Muscle of arm (tissue), 14 donors: ENCODE measurements at places on chromosomes 3 and 15.

DNA sequence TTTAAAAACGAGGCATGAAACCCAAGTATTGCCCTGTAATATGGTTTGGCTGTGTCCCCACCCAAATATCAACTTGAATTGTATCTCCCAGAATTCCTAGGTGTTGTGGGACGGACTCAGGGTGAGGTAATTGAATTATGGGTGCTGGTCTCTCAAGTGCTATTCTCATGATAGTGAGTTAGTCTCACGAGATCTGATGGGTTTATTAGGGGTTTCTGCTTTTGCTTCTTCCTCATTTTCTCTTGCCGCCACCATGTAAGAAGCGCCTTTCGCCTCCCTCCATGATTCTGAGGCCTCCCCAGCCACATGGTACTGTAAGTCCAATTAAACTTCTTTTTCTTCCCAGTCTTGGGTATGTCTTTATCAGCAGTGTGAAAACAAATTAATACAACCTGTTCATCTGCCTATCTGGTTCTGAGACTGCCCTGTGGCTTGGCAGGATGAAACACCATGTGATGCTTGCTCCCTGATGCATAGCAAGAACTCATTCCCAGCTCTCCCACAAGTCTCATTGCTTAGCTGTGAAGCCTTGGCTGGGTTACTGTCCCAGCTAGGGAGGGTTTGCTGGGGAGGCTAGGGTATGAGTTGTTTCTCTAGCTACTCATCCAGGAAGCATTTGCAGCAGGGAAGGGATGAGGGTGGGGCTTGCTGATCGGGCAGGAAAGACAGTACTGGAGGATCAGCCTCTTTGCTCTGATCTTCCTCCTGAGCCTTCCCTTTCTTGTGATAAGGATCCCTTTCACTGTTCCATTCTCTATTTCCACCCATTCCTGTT, 3.7 kb upstream of the SQOR start:
- DNase-seq: no peak

DNA sequence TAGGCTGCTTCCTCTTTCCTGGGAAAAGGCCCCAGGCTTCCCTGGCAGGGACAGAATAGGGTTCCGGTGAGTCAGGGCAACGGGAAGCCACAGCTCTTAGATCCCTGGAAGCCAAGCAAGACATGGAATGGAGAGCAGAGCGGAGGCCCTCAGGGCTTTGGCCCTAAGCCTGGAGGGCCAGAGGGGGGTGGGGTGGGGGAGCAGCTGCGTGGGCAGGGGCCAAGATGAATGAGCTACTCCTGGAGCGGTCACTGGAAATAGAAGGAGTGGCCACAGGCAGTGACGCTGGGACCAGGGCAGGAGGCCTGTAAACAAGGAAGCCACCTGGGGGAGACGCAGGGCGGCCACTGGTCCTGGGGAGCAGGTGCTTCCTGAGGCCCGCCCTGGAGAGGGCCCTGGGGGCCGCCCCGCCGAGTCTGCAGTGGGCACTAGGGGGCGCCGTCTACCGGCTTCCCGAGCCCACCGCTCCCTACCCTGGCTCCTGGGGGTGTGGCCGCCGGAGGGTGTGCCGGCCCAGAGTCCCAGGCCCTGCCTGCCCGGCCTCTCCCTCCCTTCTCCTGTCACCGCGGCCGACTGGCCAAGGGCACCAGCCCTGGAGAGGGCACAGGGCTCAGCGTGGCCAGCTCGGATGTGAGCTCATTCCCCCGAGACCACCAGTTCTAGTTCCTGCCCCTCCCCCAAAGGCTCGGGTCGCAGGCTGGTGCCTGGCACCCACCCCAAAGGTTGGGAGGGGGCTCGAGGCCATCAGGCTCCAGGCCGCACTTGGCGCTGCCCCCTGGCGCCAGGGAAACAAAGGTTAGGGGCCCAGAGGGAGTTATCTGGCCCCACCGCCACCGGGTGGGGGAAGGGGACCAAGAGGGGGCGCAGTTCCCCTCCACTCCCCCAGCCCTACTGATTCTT, 12.1 kb downstream of the VPS18 start:
- peak; percentile 92 for DNase-seq

DNA sequence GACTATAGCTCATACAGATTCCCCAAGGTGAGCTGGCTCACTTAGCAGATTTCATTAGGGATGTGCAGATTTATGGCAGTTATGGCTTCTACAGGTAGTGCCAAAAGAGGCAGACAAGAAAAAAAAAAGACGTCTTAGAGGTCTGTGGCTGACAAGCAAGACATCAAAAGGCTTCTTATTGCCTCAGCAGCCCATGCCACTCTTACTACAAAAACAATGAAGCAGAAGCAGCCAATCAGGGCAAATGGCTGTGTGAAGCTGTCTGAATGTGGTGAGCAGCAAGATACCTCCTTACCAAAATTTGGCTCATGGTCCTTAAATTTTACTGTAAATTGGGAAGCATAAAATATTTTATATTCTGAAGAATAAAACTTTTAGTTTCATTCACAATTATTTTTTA, 557.5 kb upstream of the GOLIM4 start:
- DNase-seq: no peak

- no peak for DNase-seq
These were observed 5.4 kb upstream of the LINGO1 start for GRCh38 chr15:77637851-77638692.

DNA sequence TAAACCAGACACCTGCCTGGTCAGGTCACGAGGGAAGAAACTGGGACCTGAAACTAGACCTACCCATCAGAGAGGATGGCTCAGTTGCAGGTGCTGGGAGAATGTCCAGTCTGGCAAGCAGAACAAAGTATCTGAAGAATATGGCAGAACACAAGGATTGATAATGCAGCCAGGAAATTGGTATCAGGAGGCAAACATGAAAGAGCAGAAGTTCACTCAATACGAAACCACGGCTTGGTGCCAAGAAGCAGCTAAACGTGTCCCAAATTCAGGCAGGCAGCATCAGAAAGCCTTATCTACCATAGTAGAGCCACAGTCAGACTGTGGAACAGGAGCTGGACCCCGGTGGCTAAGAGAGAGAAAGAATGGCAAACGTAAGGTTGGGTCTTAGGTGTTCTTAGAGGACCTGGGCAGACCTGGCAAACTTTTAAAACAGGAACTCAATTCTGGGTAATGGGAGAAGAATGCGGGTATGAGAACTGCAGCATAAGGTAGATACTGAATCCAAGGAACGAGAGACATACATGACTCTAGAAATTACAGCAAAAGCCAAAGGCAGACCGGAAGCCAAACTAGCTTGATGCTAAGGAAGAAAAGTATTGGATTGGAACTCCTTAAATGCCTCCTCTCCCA, 169.0 kb upstream of the NECTIN3 start:
- DNase-seq: no peak

- no peak for DNase-seq
These were observed 51.8 kb upstream of the CLRN1 start for GRCh38 chr3:151024339-151024738.

DNA sequence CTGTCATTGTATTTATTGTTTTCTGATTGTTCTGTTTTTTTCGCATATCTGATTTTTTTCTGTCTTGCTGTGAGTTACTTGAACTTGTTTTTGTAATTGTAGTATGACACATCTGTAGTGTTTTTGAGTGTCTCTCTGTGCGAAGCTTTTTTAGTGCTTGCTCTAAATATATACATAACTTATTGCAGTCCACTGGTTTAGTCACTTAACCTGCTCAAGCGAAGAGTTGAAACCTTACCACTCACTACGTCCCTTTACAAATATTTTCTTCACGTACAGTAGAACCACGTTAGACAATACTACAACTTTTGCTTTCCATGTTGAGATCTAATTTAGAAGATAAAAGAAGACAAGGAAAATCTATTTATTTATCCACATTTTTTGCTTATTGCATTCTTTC, 713.0 kb upstream of the GRM7 start:
- DNase-seq: no peak

- DNase-seq: no peak
These were observed 130.8 kb upstream of the PRR20G start for GRCh38 chr3:127418560-127419147.

DNA sequence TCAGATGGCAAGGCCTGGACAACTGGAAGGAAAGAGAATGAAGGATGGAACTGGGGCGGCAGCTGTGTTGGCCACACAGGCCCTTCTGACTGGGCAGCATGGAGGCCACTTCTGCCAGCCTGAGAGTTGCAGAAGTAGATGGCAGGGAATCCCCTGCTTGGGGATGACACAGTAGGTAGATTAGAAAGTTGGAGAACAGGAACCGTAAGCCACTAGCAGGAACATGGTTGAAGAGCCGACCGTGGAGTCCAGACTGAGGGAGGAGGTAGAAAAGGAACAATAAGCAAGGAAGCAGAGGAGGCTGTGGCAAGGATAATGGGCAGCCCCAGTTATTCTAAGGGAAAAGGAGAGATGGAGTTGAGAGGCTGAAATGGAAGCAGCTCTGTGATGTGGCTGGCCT, 26.4 kb upstream of the ZNF774 start:
- no peak for DNase-seq

DNA sequence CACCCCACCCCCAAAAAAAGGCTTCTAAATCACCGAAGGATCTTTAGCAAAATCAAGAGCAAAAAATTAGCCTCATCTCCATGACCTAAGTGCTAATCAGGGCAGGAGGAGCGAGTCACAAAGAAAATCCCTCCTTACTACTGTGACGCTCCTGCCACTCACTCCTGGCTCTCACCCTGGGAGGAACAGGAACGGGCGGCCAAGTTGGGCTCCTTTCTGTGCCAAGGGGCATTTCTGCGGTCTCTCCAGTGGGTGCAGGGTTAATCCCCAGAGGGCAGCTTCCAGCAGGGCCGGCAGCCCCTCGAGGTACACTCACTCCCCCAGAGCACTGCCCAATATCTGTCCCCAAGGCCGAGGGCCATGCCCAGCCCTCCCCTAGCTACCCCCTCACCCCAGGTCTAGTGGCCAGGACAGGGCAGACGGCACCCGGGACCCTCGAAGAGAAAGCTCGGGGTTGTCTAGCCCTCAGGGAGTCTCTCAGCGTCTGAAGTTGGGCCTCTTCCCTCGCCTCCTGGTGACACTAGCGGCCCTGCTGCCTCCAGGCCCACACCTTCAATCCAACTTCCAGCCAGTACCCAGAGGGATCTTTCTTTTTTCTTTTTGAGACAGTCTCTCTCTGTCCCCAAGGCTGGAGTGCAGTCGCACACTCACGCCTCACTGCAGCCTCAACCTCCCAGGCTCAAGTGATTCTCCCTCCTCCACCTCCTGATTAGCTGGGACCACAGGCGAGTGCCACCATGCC, 706 bp downstream of the CAV3 start:
- no peak for DNase-seq

DNA sequence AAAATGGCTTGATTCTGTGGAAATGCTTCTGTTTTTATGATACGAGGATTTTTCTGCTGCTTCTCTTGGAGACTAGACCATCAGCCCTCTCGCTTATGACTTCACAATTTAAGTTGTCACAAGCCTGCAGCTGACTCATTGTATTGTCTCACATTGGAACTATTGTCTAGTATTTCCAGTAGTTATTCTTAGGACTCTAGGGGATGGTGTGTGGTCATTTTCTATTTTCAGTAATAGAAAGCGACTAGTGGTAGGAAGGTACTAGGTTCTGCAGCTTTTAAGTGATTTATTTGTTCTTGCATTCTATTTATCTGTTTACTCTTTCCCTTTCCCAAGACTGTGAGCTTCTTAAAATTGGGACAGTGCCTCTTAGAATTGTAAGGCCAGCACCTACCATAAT, 66.3 kb upstream of the CRTC3 start:
- peak; percentile 20 for DNase-seq

- no peak for DNase-seq
These were observed 77.3 kb downstream of the NFKBIZ start for GRCh38 chr3:101926594-101927105.

DNA sequence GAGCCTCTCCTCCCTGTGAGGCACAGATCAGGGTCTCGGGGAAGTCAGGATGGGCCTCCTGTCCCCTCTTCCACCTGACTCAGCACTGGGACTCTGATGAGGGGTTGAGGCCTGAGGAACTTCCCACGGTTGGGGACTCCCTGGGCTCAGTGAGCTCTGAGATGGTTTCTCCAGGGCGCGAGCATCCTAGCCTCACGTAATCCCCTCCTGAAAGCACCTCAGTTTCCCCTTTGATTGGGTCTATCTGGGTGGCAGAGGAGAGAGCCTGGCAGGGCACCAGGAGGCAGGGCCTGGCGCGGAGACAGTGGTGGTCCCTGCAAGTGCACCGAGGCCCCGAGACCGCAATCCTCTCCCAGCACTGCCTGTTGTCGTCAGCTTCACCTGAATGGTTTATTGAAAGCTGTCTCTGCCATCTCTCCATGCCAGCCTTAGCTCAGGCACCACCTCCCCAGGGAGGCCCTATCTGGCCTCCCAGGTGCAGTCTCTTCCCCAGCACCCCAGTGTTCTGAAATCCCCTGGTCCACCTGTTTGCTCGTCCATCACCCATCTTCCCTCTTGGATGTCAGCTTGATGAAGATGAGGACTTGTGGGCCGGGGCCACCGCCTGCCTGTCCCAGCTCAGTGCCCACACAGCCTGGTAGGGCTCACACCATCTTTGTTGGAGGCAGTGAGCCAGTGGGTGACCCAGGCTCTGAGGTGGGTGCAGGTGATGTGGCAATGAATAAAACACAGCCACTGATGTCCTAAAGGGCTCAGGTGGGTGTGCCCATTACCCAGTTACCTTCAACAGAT, 52.2 kb upstream of the PCSK6 start:
- DNase-seq: no peak

DNA sequence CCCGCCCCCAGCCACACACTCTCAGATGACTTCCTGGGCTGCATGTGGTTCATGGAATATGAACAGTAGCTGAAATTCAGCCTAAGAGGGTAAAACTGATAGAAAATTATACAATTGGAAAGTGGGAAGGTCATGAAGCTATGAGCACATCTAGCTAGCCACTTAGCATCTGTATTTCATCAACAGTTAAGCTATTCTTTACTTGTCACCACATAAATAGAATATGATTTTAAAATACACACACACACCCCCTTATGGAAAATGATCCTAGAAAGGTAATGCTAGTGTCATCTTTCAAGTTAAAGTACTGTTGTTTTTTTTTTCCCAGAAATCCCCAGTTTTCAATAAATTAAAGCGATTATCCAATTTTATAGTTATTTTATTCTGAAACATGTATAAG, 3.6 kb downstream of the MAP4 start:
- no peak for DNase-seq

- DNase-seq: no peak
These were observed 446.7 kb downstream of the C3orf38 start for GRCh38 chr3:88596451-88596850.

DNA sequence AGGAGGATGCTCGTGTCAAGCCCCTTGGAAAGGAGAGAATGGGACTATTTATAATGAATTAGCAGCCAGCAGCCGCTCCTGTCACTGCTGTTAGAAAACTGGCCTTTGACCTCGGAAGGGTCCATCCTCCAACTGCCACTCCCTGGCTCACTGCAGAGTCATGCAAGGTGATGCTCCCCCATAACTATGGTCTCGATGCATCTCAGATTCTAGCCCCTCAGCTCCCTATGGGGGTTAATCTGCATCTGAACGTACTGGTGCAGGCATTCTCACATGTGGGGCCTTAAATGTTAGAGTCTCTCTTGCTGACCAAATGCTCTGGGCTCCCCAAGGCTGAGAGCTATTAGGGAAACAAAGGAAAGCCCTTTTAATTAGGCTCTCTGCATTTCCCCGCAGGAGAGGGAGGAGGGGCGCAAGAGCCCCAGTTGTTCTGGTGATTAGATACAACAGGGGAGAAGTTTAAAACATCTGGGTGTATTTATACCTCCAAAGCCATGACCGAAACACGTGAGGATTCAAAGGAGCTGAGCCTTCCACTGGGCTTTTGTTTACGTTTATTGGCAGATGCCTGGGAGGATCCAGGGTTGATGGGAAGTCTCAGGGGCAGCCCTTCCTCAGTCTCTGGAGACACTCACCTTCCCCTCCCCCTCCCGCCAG, 182.5 kb downstream of the OPA1 start:
- DNase-seq: no peak
